ENCODE measurements at places on chromosomes 1 and 21. TPM values are rescaled to one million over a fixed set of nuclear protein-coding genes. Genes with fewer than 3 reads are reported as not detected.
A peak's percentile ranks its signal among the peaks of the same experiment; 100 is the strongest.

HFM1 gene
- total RNA-seq = 15.1 TPM

- DNase-seq = peak; percentile 61
Measured at GRCh38 chr1:223363057-223363855, 720 bp downstream of the SUSD4 start.

DNA sequence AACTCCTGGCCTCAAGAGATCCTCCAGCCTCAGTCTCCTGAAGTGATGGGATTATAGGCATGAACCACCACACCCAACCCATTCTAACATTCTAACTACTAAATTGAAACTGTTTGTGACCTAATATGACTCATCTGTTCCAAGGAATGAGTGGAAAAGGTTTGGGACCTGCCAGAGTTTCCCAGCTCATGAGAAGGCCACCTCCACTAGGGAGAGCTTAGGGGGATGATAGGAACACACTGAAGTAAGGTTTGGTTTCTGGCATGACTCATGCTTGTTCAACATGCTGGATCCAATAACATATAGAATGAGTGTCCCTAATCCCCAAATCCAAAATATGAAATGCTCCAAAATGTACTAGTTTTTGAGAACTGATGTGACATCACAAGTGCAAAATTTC is 18.9 kb upstream of the SCAF4 start:
- no peak for DNase-seq

DNA sequence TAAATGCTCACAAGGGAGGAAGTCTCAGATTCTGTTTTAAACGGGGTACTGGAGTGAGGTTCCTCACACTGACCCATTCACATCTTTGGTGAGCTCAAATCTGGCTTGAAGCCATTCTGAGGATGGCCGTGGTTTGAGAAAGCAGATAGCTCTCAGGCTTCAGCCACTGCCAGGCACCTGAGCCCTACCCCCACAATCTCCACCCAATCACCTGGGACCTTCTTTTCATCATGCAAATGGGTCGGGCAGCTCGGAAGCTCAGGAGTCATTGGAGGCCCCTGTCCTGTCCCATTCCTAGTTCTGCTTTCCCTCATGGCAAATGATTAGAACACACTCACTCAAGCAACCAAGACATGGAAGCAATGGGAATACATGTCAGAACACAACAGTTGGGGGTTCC is 141.4 kb upstream of the ETS2 start:
- no peak for DNase-seq

- DNase-seq = no peak
Measured at GRCh38 chr1:62333441-62333840, 14.2 kb upstream of the KANK4 start.

AMY2A gene
- total RNA-seq = not detected

DNA sequence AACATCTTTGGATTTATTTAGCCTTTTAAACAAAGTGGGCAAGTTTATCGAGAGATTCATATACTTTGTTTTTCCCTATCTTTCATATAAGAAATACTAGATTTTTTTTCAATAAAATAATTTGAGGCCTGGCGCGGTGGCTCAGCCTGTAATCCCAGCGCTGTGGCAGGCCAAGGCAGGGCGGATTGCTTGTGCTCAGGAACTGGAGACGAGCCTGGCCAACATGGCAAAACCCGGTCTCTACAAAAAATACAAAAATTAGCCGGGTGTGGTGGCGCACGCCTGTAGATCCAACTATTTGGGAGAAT is 1.6 kb upstream of the CDC14A start:
- no peak for DNase-seq

DNA sequence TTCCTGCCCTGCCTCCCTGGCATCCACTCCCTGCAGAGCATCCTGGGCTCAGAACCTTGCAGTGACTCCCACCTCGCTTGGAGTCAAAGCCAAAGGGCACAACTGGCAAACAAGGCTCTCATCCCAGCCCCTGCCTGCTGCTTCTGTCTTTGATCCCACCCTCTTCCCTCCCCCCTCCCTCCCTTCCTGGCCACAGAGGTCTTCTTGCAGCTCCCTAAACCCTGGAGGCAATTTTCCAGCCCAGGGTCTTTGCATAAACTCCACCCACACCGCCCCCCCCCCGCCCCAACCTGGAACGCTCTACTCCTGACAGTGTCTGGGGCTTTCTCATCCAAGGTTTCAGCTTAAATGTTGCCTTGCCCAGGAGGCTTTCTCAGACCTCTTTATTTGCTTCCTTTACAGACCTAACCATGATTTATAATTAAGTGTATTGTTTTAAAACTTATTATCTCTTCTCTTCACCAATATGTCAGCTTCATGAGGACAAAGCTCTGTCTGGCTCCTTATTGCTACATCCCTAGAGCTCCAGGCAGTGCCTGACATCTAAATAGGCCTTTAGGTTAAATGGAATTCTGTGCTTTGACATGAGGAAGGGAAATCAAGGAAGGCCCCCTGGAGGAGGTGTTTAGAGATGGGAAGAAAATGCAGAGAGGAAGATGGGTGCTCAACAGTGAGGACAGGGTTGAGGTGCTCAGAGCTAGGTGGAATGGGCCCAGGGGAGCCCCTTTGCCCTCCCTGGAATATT is 37.7 kb upstream of the PADI1 start:
- DNase-seq = no peak

- no peak for DNase-seq
Measured at GRCh38 chr1:19044975-19045831, 88.7 kb upstream of the IFFO2 start.

- DNase-seq = no peak
Measured at GRCh38 chr1:80427881-80428280, 1372.9 kb upstream of the ADGRL2 start.

DNA sequence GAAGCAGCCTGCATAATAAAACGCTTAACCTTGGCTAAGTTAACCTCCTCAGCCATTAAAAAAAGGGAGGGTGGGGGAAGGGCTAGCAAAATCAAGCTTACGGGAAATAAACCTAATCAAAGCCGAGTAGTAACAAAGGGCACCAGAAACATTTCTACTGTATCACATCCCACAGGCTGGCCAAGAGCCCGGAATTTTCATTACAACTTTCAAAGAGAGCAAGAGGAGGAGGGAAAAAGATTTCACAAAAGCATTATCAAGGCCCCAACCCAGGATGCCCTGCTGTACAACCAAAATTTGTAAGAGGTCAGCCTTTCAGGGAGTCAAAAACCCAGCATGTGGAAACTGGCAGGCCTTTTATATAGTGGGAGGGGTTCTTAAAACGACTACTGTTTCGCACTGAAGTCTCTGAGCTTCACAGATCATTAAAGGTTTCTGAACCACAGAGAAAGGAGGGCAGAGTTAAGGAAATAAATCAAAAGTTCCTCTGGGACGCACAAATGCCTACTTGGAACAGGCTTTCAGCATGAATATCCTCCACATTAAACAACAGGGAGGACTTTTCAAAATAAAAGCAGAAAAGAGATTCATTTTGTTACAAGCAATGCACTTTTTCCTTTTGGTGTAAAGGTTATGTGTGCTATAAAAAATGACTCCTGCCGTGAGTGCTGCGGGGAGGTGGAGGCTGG is 90.4 kb downstream of the SLC45A1 start:
- peak; percentile 35 for DNase-seq

TTC24 gene
- total RNA-seq = not detected

DNA sequence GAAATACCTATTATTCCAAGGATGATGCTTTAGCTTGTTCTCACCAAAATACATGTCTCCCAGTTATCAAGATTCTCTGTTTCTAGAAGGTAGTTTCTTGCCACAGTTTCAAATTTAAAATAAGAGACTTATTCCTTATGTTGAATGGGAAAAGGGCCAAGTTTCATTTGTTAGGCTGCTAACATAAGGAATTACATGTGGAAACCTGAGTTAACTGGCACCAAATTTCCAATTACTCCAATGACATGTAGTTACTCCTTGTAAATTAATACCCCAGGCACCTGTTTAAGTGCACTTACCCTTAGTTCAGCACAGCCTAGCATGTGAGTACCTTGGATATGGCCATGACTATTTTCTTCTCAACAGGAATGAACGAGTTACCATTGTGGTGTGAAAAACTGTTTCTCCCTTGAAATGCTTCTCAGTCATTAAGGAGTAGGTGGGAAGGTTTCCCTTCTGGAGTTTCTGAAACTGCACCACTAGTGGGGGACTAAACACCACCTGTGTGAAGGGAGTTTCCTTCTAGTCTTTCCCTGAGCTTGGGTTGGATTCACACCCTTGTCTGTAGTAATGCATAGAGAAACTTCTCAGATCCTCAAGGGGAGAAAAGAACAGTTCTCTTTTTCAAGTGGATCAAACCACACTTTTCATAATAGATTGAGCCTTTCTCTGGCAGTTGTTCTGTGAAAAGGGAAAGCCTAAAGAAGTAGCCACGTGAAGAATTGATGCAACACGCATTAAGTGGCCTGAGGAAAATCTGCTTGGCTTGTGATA is 32.3 kb upstream of the LRRC8C start:
- no peak for DNase-seq
